Pulmonary artery endothelial cell (primary cell): ENCODE measurements at places on chromosomes 2 and 18.

DNA sequence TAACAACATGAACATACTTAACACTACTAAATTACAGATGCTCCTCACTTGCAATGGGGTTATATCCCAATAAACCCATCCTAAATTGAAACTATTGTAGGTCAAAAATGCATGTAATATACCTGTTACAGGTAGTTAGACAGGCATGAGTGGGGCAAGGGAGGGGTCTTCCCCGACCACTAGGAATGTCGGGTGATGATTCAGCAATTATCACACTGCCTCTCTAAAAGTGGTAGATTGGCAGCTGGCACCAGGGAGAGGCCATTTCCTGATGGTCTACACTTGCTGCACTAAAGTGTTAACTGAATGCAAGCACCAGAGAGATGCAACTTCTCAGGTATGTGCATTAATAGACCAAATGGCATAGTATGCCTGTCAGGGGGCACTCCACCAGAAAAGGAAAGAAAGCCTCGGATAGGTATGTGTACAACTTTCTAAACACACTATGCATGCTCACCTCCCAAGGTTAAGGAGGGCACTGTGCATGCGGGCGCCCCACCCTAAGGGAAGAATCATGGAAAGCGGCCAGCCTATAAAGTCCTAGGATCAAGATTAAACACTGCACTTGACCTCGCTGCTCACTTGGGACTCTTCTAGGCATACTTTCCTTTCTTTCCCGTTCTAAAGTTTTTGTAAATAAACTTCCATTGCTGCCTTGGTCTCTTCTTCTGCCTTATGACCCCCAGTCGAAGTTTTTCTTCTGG lies 35.6 kb downstream of the PIGN start:
- no peak for DNase-seq

GRCh38 chr2:202084265-202084664 lies 11.2 kb downstream of the KIAA2012 start:
- DNase-seq: no peak

GRCh38 chr2:46813020-46813415 lies 102.6 kb downstream of the MCFD2 start:
- no peak for DNase-seq

DNA sequence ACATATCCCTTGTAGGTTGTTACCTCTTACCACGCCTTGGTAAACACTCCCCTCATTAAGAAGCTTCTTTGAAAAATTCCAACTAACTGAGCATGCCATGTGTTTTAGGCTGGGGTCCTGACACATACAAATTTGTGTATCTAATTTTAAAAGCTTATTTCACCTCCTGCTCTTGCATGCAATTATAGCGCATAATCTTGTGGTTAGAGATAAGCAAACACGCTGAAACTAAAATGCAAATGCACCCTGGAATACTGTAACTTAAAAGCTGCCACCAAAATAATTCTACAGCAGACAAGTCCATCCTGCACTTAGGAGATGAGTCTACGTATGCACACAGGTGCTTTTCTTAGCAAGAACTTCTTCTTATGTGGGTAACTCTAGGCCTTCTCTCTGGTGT lies 990.2 kb downstream of the TSN start:
- no peak for DNase-seq

DNA sequence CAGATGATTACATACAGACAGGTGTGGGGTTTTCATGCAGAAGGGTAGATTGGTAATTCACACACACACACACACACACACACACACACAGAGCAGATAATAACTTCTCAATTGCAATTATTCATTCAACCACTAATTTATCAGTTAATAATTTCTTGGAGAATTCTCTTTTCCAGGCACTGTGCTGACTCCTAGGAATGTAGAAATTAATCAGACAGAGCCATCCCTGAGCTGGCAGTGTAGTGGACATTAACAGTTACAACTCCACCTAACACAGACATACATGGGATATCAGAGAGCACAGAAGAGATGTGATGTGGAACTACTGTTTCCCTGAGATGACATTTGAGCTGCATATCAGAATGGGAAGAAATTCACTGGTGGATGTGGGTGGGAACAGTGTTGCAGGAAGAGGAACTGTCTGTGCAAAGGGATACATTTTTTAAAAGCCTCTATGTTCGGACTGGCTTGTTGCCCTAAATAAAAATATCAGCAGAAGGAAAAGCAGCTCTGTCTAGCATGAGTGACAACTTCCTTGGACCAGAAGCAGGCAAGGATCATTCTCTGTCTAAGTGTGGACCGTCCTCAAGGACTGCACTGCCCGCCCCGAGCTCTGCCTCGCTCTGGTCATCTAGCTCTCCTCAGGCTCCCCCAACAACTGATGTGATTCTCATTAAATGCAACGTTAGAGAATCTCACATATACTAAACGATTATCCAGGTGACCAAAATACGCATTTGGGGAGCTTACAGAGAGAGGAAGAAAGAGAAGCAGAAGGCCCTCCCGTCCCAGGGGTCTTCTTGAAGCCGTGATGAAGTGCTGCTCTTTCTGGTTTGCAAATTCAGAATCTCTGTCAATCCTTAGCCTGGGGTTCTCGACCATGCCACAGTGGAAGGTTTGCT lies 173.4 kb upstream of the TRIB2 start:
- no peak for DNase-seq

DNA sequence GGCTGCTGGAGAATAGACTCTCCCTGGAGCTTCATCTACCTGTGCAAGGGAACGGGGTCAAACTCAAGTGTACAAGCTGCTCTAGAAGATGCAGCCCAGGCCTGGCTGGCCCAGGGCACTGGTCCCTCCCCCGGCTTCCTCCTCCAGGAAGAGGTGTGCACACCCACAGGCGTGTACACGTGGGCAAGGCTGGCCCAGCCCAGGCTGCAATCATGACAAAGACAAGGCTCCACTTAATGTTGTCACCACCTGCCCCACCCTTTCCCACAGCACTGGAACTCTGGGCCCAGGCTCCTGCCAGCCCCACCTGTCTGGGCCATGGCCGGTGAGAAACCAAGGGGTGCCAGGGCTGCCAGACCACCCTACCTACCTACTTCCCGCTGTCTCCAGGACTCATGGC lies 29.6 kb upstream of the ALPP start:
- DNase-seq: no peak
